ENCODE measurements at places on chromosomes 16 and 17.

DNA sequence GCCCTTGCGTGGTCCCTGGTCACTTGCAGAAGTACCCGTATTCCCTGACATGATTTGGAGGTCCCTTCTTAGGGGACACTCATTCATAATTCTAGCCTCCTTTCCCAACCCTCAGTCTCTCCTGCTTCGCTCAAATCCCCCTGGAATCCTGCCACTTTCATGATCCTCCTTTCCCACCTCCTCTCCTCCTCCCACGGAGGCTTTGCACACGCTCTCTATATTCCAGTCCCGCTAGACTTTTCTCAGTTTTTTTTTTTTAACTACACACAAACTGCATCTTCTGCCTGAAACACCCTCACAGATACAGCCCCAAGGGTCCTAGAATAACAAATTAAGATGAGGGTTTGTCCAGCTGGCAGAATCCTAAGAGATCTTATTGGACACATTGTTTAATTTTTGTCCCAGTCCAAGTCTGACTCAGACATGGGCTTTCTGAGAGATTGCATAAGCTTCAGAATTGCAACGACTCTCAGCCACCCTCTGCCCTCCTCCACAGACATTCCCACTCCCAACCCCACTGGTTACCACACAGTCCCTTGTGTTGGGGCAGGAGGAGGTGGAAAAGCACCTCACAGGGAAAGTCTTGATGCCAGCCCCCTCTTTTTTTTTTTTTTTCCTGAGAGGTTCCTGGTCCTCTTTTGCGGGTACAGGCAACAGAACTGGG, 739.5 kb upstream of the EEF2KMT start:
- no peak for DNase-seq

DNA sequence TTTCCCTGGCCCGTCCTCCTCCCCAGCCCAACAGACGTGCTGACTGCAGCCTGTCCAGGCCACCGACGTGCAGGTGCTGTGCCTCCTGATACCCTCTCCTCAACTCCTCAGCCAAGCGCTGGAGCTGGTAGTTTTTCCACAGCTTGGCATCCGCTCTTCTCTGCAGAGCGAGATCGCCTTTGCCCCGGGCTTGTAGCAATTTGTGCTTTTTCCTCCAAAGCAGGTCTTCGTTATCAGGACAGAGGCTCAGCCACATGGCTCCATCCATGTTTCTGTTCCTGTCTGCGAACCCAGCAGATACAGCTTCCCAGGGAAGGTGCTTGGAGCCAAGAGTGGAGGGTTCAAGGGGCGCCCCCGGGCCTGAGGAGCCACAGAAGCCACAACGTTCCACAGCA, 10.9 kb downstream of the CEP295NL start:
- DNase-seq: no peak

DNA sequence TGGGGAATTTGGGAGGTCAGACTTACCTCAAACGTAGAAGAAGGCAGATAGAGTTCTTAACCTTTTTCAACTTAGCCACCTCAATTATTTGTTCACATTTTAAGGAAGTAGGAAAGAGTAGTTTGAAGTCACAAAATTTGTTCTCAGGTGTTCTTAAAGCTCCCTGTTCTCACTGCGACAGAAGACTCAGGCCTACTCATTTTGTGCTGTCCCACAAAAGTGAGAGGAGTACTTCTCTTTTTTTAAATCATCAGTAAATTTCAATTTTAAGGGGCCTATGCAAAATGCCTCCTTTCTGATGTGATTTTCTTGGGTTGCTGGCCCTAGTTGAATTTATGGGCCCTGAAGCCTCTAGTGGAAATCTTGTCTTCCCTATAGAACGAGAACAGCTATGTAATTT, 133.4 kb downstream of the MAP2K6 start:
- no peak for DNase-seq

- DNase-seq: no peak
Observed at GRCh38 chr17:29038085-29038795, 4.7 kb upstream of the PIPOX start.

DNA sequence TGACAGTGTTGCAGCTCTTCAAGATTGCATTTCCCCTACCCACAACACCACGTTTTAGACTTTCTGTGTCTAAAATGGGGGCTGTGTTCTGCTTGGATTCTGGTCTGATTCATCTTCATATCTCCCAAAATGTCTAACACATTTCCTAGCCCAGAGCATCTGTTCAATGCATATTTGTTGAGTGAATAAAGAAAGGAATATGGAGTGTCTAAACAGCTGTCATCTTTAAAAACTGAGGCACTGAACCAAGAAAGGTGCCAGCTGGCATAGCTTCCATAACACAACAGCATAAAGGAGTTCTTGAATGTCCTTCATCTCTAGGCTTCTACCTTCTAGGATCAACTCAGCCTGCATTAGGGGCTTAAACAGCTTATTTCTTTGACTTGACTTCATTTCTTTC, 67.4 kb downstream of the CDH11 start:
- no peak for DNase-seq

DNA sequence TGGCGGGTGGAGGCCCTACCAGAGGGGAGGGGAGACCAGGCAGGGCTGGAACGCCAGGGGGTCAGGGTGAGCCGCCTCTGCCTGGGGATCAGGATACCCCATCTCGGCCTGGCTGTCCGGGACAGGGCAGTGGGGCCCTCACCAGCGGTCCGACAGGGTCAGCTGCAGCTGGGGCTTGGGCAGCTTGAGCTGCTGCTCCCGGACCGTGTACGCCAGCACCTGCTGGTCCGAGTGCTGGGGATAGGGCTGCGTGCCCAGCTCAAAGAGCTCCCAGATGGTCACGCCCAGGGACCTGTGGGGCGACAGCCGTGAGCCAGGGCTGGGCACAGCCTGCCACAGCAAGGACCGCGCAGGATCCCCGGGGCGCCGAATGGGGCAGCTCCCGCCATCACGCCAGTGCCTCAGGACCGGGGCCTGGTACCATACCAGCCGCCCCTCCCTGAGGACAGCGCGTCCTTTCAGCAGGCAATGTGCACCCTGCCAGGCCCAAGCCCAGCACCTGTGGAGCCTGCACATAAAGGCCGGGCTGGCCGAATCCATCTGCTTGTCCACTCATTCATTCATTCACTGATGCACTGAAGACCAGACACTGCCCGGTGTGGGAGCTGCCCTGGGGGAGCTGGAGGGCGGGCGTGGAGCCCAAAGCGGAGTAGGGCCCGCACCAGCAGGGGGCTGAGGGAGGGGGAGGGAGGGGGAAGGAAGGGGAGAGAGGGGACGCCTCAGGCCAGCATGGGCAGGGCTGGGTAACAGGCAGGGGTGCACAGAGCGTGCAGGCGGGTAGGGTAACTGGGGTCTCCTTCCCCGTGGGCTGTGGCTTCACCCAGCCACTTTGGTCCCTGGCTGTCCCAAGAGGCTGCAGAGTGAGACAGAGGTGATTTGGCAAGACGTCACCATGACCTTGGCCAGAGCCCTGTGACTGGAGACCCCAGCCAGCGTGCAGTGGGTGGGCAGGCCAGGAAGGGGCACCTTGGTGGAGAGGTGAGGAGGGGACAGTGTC, 42.0 kb upstream of the PVALEF start:
- DNase-seq: no peak

DNA sequence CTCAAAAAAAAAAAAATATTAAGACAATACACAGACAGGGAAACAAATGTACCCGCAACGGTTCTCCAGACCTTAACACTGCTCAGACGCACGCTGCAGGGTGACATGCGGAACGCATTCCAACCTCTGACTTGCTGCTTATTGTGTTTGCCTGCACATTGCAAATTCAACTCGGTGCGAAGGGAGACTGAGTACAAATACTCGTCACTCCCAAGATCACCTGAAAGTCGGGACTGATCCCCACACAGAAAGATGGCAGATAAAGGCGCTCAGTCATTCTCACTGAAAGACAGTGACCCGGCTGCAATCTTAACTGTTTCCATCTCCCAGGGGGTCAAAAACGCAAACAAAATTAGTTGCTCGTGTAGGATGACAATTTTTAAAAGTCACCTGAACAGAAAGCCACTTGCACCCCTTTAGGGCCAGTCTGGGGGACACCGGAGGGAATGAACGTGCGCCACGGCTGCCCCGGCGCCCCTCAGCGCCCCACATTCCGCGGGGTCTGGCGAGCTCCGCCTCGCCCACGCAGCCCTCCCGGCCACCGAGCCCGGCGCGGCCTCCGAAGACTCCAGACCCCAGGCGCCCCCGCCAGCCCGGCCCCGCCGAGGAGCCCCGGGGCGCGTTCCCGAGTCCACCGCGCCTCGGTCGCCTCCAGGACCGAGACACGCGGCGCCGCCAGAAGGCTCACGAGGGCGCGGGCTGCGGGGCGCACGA, 589 bp downstream of the CLCN7 start:
- no peak for DNase-seq

DNA sequence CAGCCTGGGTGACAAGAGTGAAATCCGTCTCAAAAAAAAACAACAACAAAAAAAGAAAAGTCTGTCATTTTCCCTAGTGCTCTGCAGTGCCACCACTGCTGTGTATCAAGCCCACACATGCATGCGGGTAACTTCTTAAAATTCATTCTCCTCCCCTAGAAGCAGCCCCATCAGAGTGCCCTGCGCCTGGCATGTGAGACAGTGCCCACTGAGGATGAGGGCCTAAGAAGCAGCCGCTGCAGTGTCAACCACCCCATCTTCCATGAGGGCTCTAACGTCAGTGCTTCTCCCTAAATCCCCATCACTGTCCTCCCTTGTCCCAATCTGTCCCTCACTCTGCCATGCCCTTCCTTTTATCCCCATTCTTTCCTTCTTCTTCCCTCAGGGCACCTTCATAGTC, 10.2 kb downstream of the COX6A2 start:
- no peak for DNase-seq

DNA sequence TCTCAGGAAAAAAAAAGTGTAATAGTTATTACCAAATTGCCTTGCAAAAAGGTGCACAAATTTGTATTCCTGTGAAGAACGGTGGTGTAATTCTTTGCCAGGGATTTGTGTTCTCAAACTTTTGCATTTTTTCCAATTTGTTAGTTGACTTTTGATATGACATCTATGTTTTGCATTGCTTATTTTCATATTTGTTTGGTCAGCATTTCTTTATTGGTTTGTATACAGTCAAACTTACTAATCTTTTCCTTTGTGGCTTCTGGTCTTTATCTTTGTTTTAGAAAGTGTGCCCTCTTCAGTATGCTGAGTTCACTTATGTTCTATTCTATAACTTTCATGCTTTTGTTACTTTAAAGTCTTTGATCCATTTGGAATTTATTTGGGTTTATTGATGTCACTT, 226.2 kb upstream of the ZFHX3 start:
- no peak for DNase-seq

DNA sequence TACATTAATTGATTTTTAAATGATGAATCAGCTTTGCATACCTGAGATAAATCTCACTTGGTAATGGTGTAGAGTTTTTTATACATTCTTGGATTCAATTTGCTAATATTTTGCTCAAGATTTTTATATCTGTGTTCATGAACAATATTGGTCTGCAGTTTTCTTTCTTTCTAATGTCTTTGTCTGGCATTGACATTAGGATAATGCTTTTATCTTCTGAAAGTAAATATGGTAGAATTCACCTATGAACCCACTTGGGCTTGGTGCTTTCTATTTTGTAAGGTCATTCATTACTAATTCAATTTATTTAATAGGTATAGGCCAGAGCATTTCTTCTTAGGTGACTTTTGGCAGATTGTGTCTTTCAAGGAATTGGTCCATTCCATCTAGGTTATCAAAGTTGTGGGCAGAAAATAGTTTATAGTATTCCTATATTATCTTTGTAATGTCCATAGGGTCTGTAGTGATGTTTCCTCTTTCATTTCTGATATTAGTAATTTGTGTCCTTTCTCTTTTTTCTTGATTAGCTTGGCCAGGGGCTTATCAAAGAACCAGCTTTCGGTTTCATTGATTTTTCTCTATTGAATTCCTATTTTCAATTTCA, 45.6 kb downstream of the NACA2 start:
- no peak for DNase-seq

GRCh38 chr17:12924614-12925013, 93.2 kb downstream of the ELAC2 start:
- DNase-seq: no peak

DNA sequence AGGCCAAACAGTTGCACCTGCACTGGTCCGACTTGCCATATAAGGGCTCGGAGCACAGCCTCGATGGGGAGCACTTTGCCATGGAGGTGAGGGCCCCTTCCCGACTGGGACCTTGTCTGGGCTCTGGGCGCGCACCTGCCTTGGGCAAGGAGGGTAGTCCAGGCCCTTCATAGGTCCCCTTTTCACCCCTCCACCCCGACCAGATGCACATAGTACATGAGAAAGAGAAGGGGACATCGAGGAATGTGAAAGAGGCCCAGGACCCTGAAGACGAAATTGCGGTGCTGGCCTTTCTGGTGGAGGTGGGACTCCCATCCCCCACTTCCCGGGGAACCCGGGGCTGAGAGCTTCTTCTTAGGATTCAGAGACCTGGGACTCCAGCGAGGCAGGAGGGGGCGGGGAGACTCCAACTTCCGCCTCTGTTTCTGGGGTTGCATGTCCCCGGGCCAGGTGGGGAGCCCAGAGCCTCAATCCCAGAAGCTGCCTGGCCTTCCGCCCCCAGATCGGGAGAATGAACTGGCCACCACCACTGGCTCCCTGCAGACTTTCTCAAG, 7.8 kb downstream of the CA4 start:
- no peak for DNase-seq
